ENCODE measurements at places on chromosomes 12 and 14.

- DNase-seq: no peak
These were observed 105.8 kb upstream of the TBX3 start for GRCh38 chr12:114789821-114790220.

DNA sequence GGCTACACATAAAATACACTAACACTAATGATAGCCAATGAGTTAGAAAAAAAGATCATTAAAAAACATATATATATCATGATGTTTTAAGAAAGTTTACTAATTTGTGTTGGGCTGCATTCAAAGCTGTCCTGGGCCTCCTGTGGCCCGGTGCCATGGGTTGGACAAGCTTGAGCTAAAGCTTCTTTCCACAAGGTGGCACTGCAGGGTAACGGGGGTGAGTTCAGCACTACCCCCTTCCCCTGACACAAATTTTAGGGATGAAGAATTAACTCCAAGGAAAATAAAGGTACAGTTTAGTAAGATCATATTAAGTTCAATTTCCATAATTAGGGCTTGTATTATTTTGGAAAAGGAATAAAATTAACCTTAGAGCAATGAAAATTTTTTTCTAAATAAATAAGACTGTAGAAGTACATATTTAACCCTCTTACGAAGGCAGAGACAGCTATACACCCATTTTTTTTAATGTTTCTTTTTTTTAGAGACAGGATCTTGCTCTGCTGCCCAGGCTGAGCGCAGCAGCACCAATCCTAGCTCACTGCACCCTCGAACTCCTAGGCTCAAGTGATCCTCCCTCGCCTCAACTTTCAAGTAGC, 38.9 kb downstream of the PPP1R13B start:
- no peak for DNase-seq

DNA sequence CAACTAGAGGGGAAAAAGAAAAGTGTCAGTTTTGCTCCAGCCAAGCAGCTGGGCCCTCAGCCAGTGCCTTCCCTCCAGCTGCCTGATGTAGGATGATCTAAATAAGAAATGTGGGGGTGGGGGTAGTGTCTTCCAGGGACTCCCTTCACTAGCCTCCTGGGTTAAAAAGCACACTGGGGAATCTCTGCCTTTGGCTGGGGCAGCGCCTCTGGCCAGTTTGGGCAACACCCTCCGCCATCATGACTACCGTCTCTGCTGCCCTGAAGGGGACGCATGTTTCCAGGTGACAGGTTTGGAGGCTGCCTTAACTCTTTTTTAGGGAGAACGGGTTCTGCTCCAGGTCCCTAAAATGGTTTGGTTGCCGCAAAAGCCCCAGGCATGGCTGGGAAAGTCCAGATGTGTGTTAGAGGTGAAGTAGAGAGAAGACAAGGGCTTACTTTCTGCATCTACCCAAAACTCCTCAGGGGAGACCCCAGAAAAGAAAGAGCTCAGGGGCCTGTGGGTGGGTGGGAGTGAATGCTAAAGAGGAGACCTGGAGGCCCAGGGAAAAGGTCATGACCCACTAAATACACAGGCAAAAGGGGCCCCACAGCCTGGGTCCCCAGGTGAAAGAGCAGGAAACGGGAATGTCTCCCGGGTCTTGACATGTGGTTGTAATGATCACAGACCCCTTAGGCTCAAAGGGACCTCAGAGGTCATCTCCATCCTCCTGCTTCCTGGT, 132.8 kb upstream of the CCND2 start:
- DNase-seq: no peak

- DNase-seq: no peak
These were observed 3.6 kb upstream of the PTGER2 start for GRCh38 chr14:52310541-52310940.

GRCh38 chr12:105930557-105931503, 207.9 kb downstream of the NUAK1 start:
- no peak for DNase-seq

DNA sequence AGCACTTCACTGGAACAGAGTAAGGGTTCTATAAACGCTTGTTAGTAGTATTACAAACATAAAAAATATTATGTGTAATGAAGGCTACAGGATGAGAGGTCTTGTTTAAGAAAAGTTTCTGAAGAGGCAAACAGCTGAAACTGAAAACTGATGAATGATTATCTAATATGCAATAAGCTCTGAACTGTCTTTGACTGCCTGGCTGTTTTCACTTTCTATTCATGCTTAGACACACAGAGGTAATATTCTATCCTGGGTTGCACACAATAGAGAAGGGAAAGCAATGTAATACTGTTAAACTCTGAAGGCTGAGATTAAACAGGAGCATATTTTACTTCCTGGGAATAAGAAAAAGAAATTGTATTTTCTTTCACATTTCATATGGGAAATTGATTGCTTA, 251.3 kb downstream of the ALX1 start:
- DNase-seq: no peak

- no peak for DNase-seq
These were observed 25.2 kb upstream of the SCFD1 start for GRCh38 chr14:30596935-30597334.
